Colonic mucosa (tissue), 4 donors: ENCODE measurements at places on chromosomes 4 and X. TPM values are rescaled to one million over a fixed set of nuclear protein-coding genes. Genes with fewer than 3 reads are reported as not detected.

The SYTL5 gene
- 5.4 TPM for total RNA-seq

- no peak overlapping the region for H3K27ac ChIP-seq
- H3K4me1 ChIP-seq, result no peaks in the 10 kb centered on the region
- H3K4me3 ChIP-seq, result no peak overlapping the region
- no peaks in the 10 kb centered on the region for H3K36me3 ChIP-seq
Observed at GRCh38 chr4:6855692-6856297, 53.8 kb upstream of the TBC1D14 start.

DNA sequence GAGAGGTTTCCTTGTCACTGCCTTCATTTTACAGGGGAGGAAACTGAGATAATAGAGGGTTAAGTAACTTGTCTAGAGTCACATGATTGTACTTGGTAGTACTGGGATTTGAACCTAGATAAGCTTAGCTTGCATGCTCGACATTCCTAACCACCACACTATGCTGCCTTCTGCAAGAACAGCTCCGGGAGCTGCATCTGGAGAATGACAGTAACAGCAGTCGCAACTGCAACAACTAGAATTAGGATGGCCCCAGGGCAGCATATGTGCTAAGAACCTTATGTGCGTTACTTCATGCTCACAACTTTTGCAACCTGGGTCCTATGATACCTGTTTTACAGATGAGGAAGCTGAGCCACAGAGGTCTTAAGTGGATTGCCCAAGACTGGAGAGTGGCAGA lies 89.5 kb upstream of the LCORL start:
- H3K4me1 ChIP-seq, result peaks cover 3% of the 10 kb centered on the region
- H3K36me3 ChIP-seq, result no peaks in the 10 kb centered on the region
- no peaks in the 10 kb centered on the region for H3K27me3 ChIP-seq
- H3K27ac ChIP-seq, result no peak overlapping the region
- DNase-seq, result no peak

- no peaks in the 10 kb centered on the region for H3K4me1 ChIP-seq
- H3K27ac ChIP-seq, result no peak overlapping the region
- no peak for DNase-seq
Observed at GRCh38 chr4:128380306-128380705, 92.7 kb upstream of the PGRMC2 start.

GRCh38 chr4:186852964-186853391 lies 129.3 kb upstream of the FAT1 start:
- H3K4me1 ChIP-seq, result no peaks in the 10 kb centered on the region
- H3K36me3 ChIP-seq, result no peaks in the 10 kb centered on the region
- peak overlapping the region; percentile 70 for H3K27ac ChIP-seq
- no peaks in the 10 kb centered on the region for H3K27me3 ChIP-seq

The F8A3 gene
- not detected for total RNA-seq

- H3K4me1 ChIP-seq, result no peaks in the 10 kb centered on the region
- DNase-seq, result no peak
- H3K36me3 ChIP-seq, result no peaks in the 10 kb centered on the region
- no peak overlapping the region for H3K4me3 ChIP-seq
- H3K27me3 ChIP-seq, result no peaks in the 10 kb centered on the region
- no peak overlapping the region for H3K27ac ChIP-seq
Observed at GRCh38 chrX:49129427-49129826, 5.9 kb upstream of the GPKOW start.

The CYSLTR1 gene
- total RNA-seq, result 1.6 TPM

- no peaks in the 10 kb centered on the region for H3K36me3 ChIP-seq
- no peaks in the 10 kb centered on the region for H3K4me1 ChIP-seq
- no peak overlapping the region for H3K27ac ChIP-seq
- DNase-seq, result no peak
Observed at GRCh38 chr4:185463541-185463940, 8.0 kb downstream of the CCDC110 start.

The LINC00632 gene
- 12.1 TPM for total RNA-seq

- no peak overlapping the region for H3K27ac ChIP-seq
- no peak for DNase-seq
- no peaks in the 10 kb centered on the region for H3K27me3 ChIP-seq
- H3K36me3 ChIP-seq, result no peaks in the 10 kb centered on the region
Observed at GRCh38 chrX:44382871-44383270, 39.4 kb upstream of the EFHC2 start.

- H3K4me1 ChIP-seq, result no peaks in the 10 kb centered on the region
- no peak for DNase-seq
- no peaks in the 10 kb centered on the region for H3K27me3 ChIP-seq
- no peak overlapping the region for H3K27ac ChIP-seq
- H3K4me3 ChIP-seq, result no peak overlapping the region
Observed at GRCh38 chr4:125243789-125244397, 70.9 kb upstream of the FAT4 start.

DNA sequence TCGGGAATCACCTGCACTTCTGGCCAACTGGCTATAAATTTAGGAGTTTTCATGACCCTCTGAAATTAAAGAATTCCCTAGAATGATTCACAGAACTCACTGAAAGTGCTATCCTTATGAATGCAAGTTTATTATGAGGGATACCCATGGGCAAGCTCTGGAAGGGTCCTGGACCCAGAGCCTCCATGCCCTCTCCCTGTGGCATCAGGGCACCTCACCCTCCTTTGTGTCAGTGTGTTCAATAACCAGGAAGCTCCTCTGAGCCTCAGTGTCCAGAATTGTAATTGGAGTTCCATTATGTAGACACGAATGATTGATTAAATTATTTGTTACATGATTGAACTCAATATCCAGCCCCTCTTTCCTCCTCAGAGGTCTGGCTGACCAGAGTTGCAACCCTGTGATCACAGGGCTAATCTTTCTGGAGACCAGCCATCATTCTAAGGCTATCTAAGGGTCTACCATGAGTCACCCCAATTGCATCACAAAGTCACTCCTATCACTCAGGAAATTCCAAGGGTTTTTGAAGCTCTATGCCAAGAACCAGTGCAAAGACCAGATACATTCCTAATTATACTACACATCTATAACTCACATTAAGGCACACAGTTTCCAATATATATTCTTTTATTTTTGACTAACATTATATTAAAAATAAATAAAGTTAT lies 8.9 kb downstream of the ANXA3 start:
- no peaks in the 10 kb centered on the region for H3K36me3 ChIP-seq
- no peaks in the 10 kb centered on the region for H3K4me1 ChIP-seq
- no peak overlapping the region for H3K27ac ChIP-seq
- H3K4me3 ChIP-seq, result no peak overlapping the region

GRCh38 chr4:15149839-15150592 lies 147.7 kb downstream of the CPEB2 start:
- peak; percentile 50 for DNase-seq
- no peaks in the 10 kb centered on the region for H3K36me3 ChIP-seq
- H3K4me3 ChIP-seq, result no peak overlapping the region
- H3K27me3 ChIP-seq, result no peaks in the 10 kb centered on the region
- H3K4me1 ChIP-seq, result no peaks in the 10 kb centered on the region

The GYG2 gene
- total RNA-seq, result 12.8 TPM

DNA sequence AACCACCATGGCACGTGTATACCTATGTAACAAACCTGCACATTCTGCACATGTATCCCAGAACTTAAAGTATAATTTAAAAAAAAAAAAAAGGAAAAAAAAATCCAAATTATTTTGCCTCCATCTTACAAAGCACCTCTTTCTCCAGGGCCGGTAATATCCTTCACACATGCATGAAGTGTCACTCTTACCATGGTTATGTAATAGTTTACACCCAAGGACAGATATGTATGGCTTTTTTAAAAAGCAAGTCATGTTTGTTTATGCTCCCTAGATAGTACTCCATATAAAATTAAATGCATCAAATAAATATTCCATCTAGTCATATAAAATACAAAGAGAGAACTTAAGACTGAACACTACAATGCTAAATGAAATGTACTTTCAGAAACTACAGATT lies 22.5 kb downstream of the CHIC2 start:
- H3K4me1 ChIP-seq, result no peaks in the 10 kb centered on the region
- no peaks in the 10 kb centered on the region for H3K36me3 ChIP-seq
- H3K27ac ChIP-seq, result no peak overlapping the region
- no peaks in the 10 kb centered on the region for H3K27me3 ChIP-seq
- no peak for DNase-seq
- H3K4me3 ChIP-seq, result no peak overlapping the region

The FGD1 gene
- total RNA-seq, result 5.5 TPM

DNA sequence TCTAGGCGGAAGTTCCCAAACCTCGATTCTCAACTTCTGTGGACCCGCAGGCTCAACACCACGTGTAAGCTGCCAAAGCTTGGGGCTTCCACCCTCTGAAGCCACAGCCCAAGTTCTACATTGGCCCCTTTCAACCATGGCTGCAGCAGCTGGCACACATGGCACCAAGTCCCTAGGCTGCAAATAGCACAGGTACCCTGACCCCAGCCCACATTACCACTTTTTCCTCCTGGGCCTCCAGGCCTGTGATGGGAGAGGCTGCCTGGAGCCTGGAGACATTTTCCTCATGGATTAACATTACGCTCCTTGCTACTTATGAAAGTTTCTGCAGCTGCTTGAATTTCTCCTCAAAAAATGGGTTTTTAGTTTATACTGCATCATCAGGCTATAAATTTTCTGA lies 479.5 kb downstream of the PCDH7 start:
- no peaks in the 10 kb centered on the region for H3K27me3 ChIP-seq
- no peaks in the 10 kb centered on the region for H3K4me1 ChIP-seq
- H3K4me3 ChIP-seq, result no peak overlapping the region
- no peak overlapping the region for H3K27ac ChIP-seq
- H3K36me3 ChIP-seq, result no peaks in the 10 kb centered on the region

DNA sequence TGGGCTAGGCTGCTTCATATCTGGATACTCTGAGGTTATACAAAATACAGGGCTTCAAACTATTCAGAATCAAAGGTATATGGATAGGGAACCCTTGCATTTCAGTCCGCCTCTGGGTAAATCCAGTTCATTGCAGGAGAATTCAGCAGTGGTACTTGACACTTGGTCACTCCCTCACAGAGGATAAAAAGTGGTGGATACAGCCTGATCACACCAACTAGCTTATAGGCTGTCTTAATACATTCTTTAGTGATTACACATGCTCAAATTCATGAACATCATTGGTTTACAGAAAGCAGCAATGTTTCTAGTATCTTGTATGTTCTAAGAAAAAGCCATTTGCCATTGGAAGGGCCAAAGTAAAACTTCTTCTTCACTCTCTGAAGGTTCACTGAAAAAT lies 104.8 kb upstream of the PDE5A start:
- H3K4me1 ChIP-seq, result peaks cover 5% of the 10 kb centered on the region
- H3K4me3 ChIP-seq, result no peak overlapping the region
- no peaks in the 10 kb centered on the region for H3K27me3 ChIP-seq
- no peak overlapping the region for H3K27ac ChIP-seq

GRCh38 chrX:14352511-14352910 lies 176.8 kb upstream of the GLRA2 start:
- no peak overlapping the region for H3K27ac ChIP-seq
- H3K4me3 ChIP-seq, result no peak overlapping the region
- H3K27me3 ChIP-seq, result no peaks in the 10 kb centered on the region
